Mesenteric fat pad (tissue), 1 donor: ENCODE measurements at places on chromosomes 16 and 17. TPM values are rescaled to one million over a fixed set of nuclear protein-coding genes. Genes with fewer than 3 reads are reported as not detected.
A peak's percentile ranks its signal among the peaks of the same experiment; 100 is the strongest.

DNA sequence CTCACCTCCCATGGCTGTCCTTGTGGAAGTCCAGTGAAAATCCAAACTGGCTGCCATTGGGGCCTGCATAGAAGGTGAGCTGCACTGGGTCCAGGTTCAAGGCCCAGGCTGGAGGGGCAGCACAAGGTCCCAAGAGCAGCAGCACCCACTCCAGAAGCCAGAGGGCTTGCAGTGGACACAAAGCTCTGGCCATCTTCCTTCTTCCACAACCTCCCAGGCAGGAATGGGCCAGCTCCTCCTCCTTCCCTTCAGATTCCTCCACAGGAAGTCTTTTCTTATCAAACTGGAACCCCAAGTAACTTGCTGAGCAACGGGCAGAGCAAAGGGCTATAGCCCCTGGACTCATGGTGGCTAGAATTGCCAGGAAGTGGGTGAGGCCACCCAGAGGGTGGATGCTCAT lies at the start of gene ITGA2B:
TSS of gene ITGA2B (minus strand) at position 369 of the 400 bp plus-strand sequence. CDS start at position 193, 176 bp downstream.
- DNase-seq = peak; percentile 45

DNA sequence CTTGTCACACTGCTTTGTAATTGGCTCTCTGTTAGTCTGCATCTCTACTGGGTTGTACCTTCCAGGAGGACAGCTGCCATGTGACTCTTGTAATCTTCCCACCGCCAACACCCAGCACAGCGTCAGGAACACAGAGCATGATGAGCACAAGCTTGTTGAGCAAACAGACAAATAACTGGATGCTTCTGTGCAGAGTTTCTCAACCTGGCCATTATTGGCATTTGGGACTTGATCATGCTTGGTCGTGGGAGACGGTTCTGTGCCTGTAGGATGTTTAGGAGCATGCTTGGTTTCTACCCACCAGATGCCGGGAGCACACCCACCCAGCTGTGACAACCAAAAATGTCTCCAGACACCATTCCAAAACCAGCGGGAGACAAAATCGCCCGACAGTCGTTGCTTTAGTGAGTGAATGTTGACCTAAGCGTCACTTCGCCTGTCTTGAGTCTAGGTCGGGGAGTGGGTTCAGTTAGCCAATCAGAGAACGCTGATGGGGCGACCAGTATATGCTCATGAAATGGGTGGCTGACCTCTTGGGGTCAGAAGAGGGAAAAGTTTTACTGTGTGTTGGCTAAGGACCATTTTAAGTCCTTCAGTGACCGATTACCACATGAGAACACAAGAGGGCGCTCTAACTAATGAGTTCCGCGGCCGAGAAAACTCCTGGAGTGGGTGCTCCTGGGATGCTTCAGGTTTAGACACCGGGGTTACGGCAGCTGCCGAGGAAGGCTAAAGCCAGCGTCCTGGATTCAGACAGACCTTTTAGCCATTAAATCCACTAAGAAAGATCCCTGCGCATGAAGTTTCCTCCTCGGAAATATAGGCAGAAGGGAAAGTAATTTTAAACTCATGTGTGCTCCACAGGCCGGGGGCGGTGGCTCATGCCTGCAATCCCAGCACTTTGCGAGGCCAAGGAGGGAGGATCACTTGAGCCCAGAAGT lies 57.8 kb upstream of the TEX2 start:
- no peak for DNase-seq

SEZ6L2 gene
- total RNA-seq = 1.1 TPM

SLC16A11 gene
- total RNA-seq = 0.84 TPM
